ENCODE measurements at places on chromosomes 13 and 19.
A peak's percentile ranks its signal among the peaks of the same experiment; 100 is the strongest.

- DNase-seq = no peak
These were observed 1194.5 kb downstream of the UQCRFS1 start for GRCh38 chr19:28018499-28018898.

- DNase-seq = no peak
These were observed 153.5 kb downstream of the LMO7 start for GRCh38 chr13:75789451-75790197.

DNA sequence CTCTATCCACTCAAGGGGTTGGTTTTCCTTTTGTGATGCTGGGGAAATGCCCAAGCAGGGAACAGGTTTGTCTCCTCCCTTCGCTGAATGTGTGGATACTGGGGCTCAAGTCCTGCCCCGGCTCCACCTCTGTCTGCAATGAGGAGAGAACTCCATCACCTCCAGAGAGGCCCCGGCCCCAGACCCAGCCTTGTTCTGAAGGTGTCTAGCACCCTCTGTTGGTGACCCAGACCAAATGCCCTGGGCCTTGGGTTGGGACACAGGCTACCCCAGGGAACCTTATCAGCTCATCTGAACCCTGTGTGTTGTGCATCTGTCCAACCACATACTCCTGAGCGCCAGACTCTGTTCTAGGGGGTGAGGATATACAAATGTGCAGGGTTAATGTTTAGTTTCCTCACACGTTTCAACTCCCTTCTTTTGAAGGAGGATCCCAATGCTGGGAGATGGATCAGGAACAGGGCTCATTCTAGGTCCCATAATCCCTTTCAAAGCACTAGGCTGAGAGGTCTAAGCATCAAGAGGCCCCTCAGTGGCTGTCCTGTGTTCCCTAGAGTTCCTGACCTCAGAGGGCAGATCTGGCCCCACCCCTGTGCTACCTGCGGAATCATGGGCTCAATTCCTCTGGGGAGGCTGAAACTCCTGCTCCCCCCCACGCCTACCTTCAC, 112.5 kb upstream of the SLC7A1 start:
- DNase-seq = peak; percentile 81

DNA sequence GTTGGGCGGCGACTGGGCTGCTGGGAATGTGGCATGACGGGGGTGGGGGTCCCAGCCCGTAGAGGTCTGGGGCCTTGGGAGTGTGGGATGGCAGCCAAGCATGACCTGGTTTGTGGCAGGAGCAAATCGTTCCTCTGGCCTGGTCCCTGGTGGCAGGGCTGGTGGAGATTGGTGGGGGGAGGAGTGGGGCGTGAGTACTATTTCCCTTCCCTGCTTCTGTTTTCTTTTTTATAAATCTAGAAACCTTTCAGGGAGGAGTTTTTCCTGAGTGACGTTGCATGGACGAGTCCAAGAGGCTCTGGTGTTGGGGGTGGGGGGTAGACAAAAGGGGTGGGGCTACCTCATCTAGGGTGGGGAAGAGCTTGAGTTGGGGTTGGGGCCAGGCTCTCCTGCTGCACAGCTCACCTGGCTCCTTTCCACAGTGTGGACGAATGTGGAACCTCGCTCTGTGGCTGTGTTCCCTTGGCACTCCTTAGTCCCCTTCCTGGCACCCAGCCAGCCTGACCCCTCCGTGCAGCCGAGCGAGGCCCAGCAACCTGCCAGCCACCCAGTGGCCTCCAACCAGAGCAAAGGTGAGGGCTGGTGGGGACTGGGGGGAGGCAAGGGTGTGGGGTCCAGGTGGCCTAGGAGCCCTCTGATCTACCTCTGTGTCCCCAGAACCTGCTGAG, 15.4 kb upstream of the PRR19 start:
- no peak for DNase-seq

DNA sequence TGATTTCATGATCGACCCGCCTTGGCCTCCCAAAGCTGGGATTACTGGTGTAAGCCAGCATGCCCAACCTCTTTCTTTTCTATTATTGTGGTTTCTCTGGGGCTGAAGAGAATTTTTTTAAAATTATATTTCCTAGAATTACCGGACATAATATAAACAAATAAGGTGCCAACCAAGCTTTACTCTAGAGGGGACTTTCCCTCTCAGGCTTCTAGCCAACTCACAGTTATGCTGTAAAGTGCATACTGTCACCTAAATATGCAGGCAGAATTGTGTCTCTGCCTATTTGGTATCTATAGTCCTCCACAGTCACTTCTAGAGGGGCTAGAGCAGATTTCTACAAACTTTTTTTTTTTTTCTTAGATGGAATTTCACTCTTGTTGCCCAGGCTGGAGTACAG, 41.6 kb upstream of the ZNF681 start:
- no peak for DNase-seq

DNA sequence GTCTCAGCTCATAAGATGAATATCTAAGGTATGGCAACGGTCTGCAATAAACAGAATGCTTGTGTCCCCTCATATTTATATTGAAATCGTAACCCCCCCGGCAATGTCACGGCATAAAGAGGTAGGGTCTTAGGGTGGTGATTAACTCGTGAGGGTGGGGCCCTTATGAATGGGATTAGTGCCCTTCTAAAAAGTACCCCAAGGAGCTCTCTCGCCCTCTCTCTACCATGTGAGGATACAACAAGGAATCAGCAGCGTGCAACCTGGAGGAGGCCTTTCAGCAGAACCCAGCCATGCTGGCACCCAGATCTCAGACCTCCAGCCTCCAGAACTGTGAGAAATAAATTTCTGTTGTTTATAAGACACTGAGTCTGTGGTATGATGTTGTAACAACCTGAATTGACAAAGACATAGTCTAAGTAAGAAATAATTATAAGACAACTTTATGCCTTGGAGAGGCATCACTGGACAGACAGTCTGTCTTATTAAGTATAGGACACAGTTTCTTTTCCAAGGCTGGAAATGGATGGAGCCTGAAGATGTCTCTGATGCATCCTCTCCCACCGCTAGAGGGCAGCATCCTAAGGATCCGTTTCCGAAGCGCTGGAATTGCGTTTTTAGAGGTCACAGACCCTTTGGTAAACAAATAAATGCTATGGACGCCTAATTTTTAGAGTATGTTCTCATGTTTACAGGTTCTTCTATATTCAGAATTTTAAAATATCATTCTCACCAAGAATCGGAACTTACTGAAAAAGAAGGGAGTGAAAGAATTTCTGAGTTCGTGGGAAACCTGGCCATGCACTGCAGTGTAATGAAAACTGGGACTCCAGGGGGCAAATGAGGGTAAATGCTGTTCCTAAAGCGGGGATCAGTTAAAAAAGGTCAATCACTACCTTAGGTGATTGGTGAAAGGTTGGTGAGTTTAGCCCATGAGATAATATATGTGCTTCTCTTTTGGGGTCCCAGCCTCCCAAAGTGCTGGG, 13.3 kb upstream of the LEUTX start:
- peak; percentile 73 for DNase-seq

- DNase-seq = no peak
These were observed 183.3 kb downstream of the KCNRG start for GRCh38 chr13:50198508-50198907.

- DNase-seq = no peak
These were observed 108.2 kb downstream of the SHISA2 start for GRCh38 chr13:25943658-25944057.

GRCh38 chr13:76455960-76456359, 430.2 kb downstream of the KCTD12 start:
- peak; percentile 4 for DNase-seq

DNA sequence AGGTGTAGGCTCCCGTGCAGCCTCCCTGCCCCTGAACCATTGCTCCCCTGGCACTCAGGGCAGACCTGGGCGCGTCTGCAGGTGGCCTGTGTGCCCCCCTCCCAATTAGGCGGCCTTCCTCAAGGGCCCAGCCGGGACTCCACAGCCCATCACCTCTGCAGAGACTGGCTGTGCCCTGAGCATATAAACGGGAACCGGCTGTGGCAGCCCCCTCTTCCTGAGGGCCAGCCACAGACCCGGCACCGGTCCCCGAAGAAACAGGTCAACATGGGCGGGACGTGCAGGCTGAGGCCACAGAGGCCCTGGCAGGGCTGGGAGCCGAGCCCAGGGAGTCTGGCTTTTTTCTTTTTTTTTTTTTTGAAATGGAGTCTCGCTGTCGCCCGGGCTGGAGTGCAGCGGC, 12.0 kb downstream of the PIAS4 start:
- no peak for DNase-seq

- DNase-seq = no peak
These were observed 642 bp downstream of the PSG8 start for GRCh38 chr19:42764836-42765235.

DNA sequence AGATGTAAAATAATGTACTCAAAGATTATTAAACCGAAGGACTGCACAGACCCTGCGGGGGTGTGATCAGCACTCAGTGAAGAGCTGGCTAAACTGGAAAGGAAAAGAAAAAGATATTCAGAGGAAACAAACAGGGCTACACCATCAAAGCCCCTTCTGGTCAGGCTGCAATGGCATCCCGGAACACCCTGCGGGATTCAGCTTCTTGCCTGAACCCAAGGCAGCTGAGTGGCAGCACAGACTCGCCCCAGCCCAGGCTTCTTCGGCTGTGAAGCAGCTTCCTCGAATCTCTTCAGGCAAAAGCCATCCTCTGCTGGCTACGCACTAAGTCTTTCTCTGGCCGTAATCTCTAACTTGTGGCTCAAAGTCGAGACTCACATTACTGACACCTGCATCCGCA, 220.9 kb downstream of the TEX29 start:
- DNase-seq = no peak

DNA sequence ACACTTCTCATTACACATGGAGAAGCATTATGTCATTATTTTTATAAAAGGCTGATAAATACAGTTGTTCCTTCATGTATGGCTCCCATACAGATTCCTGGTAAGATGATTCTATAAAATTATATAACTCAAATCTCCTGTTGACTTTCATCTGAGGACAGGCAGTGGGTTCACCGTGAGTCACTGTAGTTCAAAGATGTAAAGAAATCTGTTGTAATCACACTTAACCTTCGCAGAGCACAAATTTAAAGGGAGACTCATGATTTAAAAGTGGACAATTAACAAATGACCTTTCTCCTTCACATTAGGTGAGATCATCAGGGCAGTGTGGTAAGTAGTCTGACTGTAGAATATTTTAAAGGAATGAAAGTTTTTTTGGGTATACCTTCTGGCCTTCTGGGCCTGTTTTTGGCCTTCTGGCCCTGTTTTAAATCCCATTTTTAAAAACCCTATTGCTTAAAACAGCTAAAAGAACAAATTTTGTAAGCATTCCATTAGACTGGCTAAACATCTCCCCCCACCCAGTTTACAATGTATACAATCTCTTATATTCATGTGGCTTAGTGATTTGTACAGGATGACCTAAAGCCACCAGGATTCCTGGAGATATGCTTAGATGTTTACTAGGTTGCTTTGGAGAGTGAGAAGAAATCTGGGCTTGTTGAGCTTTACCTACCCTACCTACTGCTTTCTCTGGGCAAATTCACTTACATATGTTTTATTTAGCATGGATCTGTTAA, 171.2 kb downstream of the ITGBL1 start:
- no peak for DNase-seq

DNA sequence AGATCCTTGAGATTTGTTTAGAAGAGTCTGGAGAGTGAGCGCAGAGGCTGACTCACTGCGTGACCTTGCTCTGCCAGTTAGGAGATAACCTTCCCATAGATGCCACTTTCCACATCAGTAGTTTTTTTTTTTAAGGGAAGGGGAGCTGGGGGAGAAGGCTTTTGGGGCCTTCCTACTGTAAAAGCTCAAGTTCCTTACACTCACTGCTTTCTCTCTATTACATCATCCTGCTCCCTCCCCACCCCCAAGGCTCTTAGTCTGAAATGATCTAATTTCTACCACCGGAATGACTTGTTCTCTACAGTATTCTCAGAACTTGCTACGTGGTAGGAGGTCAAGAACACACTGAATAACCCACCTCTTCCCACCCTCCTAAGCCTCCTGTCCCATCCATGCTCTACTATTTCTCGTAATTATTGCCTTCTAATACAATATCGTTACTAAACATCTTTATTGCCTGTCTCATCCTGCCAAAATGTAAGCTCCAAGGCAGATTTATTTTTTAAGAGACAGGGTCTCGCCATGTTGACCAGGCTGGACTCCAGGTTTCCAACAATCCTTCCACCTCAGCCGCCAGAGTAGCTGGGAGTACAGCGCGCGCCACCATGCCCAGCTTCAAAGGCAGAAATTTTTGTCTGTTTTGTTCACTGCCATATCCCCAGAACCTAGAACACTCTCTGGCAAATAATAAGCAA, 1.2 kb downstream of the LONP1 start:
- peak; percentile 37 for DNase-seq

GRCh38 chr19:2633693-2634075, 68.8 kb downstream of the GNG7 start:
- DNase-seq = no peak

DNA sequence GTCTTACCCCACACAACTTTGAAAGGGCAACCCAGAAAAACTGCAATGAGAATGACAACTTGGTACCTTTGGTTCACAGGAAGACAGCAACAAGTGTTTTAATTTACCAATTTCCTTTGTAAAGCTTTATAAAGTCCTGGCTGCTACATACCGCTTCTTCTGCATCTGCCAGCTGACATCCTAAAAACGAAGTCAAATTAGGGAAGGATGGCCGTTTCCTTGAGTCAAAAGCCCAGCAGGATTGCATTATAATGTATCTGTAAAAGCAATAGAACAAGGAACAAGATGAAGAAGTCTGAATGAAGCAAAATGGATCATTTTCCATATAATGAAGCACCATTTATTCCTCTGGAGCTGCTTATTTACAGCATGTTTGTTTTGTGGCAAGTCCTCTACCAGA, 25.8 kb upstream of the URAD start:
- no peak for DNase-seq

DNA sequence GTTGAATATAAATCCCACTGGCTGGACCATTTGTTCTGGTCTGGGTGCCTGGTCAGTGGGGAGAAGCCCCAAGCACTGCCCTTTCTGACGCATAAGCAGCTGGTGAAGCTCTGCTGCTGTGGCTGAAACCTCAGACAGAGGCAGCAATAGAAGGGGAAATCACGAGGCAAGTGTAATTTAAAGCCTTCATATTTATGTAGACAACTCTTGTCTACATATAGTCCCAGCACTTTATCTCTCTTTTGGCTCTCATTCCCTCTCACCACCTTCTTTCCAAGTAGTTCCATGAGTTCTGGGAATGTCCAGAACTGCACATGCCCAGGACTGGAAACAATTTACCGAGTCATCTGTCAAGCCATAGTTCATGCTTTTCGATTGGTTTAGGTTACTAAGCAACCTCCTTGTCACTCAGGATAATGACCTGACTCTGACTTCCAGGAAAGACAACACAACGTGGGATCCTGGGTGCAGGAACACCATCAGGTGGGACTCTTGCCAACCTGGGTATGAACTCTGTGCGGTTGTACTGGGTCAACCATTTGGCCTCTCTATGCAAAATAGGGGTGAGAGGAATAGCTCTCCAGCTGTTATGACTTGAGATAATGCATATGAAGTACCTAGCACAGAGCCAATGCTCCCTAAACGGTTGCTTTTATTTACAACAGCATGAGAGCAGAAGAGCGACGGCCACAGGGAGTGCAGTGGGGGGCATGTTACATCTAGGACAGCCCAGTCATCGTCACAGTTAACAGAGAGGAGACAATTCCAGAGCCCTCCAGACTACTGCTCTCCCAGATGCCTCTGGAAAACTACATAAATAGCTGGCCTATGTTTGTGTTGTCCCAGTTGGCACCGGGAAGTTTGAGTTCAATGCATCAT, 321.9 kb downstream of the FOXO1 start:
- peak; percentile 31 for DNase-seq
